NCI-H187 treated with DMSO at 0.1 percent for 48 hours (cell line): ENCODE measurements at places on chromosomes 1 and 21.

- DNase-seq = no peak
These were observed 11.5 kb downstream of the SLC37A1 start for GRCh38 chr21:42525029-42525581.

- no peak for DNase-seq
These were observed 13.5 kb downstream of the DNAJC16 start for GRCh38 chr1:15540186-15540585.

- DNase-seq = no peak
These were observed 22.9 kb upstream of the LDLRAP1 start for GRCh38 chr1:25520446-25521061.

- DNase-seq = no peak
These were observed 44.1 kb downstream of the OLFML3 start for GRCh38 chr1:114023377-114023776.
